ENCODE measurements at places on chromosomes 12 and 14. TPM values are rescaled to one million over a fixed set of nuclear protein-coding genes. Genes with fewer than 3 reads are reported as not detected.

Gene CPM
- 5.6 TPM for total RNA-seq

Gene OR10G3
- not detected for total RNA-seq

Gene TSPAN11
- total RNA-seq, result 0.11 TPM

Gene TBPL2
- total RNA-seq, result not detected

Gene GOLGA5
- 25.3 TPM for total RNA-seq

Gene EGLN3
- total RNA-seq, result 5.0 TPM

Gene KCNA5
- total RNA-seq, result 0.03 TPM

Gene TAS2R42
- not detected for total RNA-seq

Gene KRT80
- total RNA-seq, result 38.9 TPM

Gene HOXC9
- total RNA-seq, result 13.7 TPM

Gene TRHDE
- total RNA-seq, result 0.14 TPM

Gene TSHR
- total RNA-seq, result not detected

Gene NKX2-1
- 0.07 TPM for total RNA-seq

Measured in A549 treated with AZD2906 at 1 μM for 4 hours (cell line).